SHP77 treated with DMSO at 0.1 percent for 48 hours (cell line): ENCODE measurements at places on chromosomes 2 and 18.

DNA sequence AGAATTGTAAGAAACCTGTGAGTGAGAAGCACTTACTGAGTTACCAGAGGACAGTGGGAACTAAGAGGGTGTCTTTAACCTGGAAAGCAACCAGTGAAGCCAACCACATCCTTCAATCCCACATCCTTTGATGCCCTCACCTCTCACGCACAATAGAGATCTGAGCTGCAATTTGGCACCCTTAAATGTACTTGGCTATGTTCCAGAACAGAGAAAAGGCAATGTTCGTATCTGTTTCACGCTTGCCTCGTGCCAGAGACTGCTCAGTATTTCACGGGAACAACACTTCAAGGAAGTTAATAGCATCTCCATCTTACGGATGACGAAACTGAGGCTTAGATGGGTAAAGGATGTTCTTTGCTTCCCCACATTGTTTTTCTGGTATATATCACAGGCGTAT is 167.4 kb downstream of the DPP10 start:
- DNase-seq, result no peak

DNA sequence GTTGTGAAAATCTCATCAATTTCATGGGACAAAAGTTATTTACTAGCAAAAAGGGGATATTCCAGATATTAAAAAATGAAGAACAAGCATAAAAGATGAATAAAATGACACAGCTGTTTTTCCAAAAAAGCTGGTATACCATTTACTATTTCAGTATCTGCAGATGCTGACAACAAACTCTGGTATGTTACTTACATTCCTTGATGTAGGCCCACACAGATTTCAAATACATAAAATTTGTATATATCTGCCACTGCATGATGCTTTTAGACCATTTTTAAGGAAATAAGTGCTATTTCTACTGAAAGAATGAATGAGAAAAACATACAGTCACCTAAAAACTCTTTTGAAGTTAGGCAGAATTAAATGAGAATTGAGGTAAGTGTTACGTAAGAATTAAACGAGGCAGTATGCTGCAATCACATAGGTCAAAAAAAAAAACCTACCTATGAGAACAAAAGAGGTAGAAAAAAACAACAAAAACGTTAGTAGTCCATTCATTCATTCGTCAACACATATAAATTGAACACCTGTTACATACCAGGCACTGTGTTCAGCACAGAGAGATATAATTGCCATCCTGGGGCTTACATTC is 32.5 kb downstream of the ARL5A start:
- DNase-seq, result no peak

- DNase-seq, result no peak
Measured at GRCh38 chr18:77346208-77346810, 96.7 kb downstream of the GALR1 start.

- DNase-seq, result no peak
Measured at GRCh38 chr2:108620656-108621055, 86.4 kb downstream of the LIMS1 start.

GRCh38 chr2:46039543-46040303 is 257.5 kb upstream of the EPAS1 start:
- DNase-seq, result no peak

GRCh38 chr2:98654699-98655495 is 46.5 kb downstream of the UNC50 start:
- no peak for DNase-seq

GRCh38 chr2:210528716-210529115 is 27.7 kb upstream of the CPS1 start:
- no peak for DNase-seq

DNA sequence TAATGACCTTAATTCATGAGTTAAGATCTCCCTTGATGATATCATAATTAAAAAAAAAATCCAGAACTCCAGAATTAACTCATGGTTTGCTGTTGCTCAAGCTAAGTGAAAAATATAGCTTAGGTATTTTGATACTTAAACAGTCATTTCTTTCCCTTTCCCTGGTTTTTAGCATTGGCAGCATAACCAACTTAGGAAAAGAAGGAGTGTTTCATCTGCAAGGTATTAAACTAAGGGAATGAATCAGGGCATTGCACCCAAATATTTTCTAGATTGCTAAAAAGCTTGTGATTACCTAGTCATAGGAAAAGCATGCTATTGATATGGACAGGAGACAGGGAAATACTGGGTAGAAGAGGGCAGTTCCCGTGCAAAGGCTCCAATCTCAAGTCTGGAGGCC is 207.2 kb downstream of the LRP1B start:
- DNase-seq, result no peak

DNA sequence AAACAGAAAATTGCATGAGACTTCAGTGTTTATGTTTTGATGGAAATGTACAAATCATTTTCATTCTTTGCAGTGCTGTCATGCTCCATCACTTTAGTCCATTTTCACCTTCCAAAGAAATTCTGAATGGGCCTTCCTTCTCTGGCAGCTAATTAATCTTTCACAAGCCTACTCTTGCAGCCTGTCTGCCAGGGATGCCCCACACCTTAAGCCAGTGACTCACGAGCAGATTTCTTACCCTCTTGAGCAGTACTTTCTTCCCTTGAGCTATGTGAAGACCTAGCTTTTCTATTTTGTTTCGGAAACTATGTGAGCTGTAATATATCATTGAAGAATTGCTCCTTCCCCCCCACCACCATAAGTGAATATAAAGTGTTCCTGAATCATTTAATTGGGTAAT is 404.3 kb upstream of the VWC2L start:
- no peak for DNase-seq

DNA sequence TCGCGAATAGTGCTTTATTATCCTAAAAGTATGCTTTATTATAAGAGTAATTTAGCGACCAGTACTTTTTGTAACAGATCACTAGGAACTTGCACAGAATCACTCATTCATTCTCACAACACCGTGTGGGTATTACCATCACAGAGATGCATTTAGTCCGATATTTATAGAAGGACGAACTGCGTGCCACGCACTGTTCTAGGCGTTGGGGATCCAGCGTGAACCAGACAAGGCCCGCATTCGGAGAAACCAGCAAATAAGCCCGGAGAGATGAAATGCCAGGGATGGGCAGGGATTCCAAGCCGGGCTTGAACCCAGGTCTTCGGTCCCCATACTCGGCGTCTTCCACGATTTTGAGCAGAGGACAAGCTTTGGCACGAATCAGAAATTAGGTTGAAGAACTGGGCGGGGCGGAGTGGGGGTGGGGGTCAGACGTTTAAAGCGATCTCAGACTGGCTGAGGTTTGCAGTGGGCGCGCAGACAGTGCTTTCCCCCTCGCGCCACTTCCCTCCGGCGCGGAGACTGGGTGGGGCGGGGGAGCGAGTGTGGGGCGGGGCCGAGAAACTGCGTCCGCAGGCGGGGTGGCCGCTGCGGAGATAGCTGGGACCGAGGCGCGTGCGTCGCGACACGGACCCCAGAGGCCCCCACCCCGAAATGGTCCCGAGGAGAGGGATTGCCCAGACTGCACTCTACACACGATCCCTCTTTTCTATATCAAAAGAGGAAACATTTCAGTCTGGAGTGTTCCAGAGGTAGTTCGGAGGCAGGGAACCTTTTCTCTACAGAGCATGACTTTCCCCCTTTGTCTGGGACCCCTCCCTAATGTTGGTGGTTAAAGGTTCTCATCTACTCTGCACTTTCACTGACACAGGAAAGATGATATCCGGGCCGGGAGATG is 1.1 kb upstream of the CXCR4 start:
- DNase-seq, result peak; percentile 34

DNA sequence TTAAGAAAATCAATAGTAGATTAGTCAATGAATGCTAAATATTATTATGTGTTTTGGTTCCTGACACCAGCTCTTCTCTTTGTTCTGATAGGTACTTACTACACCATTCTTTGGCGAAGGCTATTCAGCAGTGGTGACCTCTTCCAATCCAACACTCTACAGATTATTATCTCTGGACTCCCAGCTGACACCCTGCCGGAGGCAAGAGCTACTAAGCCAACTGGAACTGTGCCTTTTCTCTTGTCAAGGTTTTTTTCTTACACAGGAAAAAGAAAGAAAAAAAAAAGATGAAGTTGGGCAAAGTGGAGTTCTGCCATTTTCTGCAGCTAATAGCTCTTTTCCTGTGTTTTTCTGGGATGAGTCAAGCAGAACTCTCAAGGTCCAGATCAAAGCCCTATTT is 11.7 kb downstream of the CDH7 start:
- DNase-seq, result no peak

- DNase-seq, result no peak
Measured at GRCh38 chr2:164595031-164595430, 26.3 kb downstream of the GRB14 start.

- DNase-seq, result no peak
Measured at GRCh38 chr2:115162494-115163293, 720.3 kb downstream of the DPP10 start.
